ENCODE measurements at places on chromosomes 1 and 21. TPM values are rescaled to one million over a fixed set of nuclear protein-coding genes. Genes with fewer than 3 reads are reported as not detected.

DNA sequence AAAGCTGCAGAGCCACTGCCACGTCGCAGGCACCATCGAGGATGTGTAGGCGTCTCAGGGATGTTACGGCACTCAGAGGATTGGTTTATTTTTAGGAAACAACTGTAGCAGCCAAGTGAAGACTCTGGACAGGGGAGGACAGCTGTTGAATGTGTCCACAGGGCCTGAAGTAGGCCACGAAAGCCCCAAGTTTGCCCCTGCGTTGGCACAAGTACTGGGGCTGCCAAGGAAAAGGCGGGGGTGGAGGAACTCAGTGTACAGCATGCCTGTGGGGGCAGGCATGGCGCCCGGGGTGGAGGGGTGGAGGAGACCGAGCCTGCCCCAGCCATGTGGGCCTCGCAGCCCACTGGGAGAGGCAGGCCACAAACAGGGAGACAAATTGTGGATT, 89.7 kb downstream of the ADARB1 start:
- H3K4me1 ChIP-seq: no peaks in the 10 kb centered on the region
- H3K4me3 ChIP-seq: no peak overlapping the region
- H3K27me3 ChIP-seq: peaks cover 10% of the 10 kb centered on the region
- DNase-seq: no peak
- H3K36me3 ChIP-seq: no peaks in the 10 kb centered on the region
- H3K27ac ChIP-seq: no peak overlapping the region

GRCh38 chr1:28213315-28213714, 19.5 kb downstream of the DNAJC8 start:
- no peak for DNase-seq
- peaks cover 19% of the 10 kb centered on the region for H3K36me3 ChIP-seq
- H3K27ac ChIP-seq: no peak overlapping the region
- no peak overlapping the region for H3K4me3 ChIP-seq
- no peaks in the 10 kb centered on the region for H3K27me3 ChIP-seq

- H3K4me3 ChIP-seq: no peak overlapping the region
- no peaks in the 10 kb centered on the region for H3K27me3 ChIP-seq
- no peak overlapping the region for H3K27ac ChIP-seq
- no peak for DNase-seq
Measured at GRCh38 chr1:58432851-58433668, 113.5 kb downstream of the OMA1 start.

- peak within 1 kb of the TSS; percentile 79 for H3K27ac ChIP-seq
- DNase-seq: no peak
- peak within 1 kb of the TSS; percentile 90 for H3K4me3 ChIP-seq
Measured at GRCh38 chr1:155320661-155321617, at the start of gene RUSC1. TSS of gene RUSC1 (plus strand) at chr1:155320894. CDS start at chr1:155321774, 880 bp downstream.

- no peaks in the 10 kb centered on the region for H3K4me1 ChIP-seq
- H3K27ac ChIP-seq: no peak overlapping the region
- DNase-seq: no peak
- H3K36me3 ChIP-seq: no peaks in the 10 kb centered on the region
- H3K27me3 ChIP-seq: no peaks in the 10 kb centered on the region
- no peak overlapping the region for H3K4me3 ChIP-seq
Measured at GRCh38 chr1:96843196-96843595, 121.6 kb downstream of the PTBP2 start.

DNA sequence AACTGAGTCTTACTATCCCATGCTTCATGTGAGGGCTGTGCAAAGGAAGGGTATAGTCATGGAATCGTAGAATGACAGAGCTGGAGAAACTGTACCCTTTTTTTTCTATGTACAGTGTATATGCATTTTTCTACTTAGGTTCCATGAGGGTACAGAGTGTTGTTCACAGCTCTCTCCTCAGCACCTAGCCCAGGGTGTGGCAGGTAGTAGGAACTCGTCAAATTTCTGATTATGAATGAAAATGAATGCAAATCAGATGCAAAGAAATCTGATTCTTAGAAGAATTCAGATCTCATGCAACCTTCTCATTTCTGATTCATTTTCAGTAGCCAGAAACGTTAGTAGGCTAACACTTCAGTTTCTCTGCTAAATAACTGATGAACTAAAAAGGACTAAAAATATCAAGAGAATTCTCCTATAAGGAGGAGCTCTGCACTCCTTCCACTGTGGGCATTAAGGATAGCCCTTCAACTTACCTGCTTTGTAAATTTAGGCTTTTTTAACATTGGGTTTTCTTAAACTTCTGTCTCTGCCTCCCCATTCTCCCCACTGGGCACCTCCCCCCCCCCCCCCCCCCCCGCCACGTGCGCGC, 18.0 kb upstream of the HHAT start:
- peaks cover 31% of the 10 kb centered on the region for H3K4me1 ChIP-seq
- H3K4me3 ChIP-seq: peak overlapping the region; percentile 87
- no peak for DNase-seq
- H3K36me3 ChIP-seq: peaks cover 14% of the 10 kb centered on the region

DNA sequence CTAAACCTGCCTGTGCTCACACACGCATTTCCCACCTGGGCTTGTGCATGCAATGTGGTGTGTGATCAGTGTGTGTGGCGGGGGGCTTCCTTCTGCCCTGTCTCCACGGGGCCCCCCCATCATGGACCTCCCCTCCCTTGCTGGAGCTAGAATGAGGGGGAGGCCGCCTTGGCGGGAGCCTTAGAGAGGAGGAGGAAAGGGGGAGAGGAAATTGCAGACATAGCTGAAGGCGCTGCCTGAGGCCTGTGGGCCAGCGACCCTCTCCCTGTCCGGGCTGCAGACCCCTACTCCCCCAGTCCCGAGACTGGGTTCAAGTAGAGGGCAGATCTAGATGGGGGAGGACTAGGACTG, 883 bp upstream of the EVA1B start:
- peak overlapping the region; percentile 76 for H3K4me3 ChIP-seq
- H3K4me1 ChIP-seq: peaks cover 14% of the 10 kb centered on the region
- H3K27ac ChIP-seq: peak overlapping the region; percentile 68
- H3K36me3 ChIP-seq: peaks cover 51% of the 10 kb centered on the region
- H3K27me3 ChIP-seq: no peaks in the 10 kb centered on the region
- DNase-seq: no peak

- peaks cover 45% of the 10 kb centered on the region for H3K27me3 ChIP-seq
- no peak for DNase-seq
- no peak overlapping the region for H3K27ac ChIP-seq
- no peak overlapping the region for H3K4me3 ChIP-seq
Measured at GRCh38 chr1:17875171-17875881, 120.2 kb downstream of the ACTL8 start.

FCRL5 gene
- total RNA-seq: not detected

HEYL gene
- total RNA-seq: 0.27 TPM

GRCh38 chr21:31553926-31554325, 105.6 kb upstream of the SOD1 start:
- peaks cover 13% of the 10 kb centered on the region for H3K36me3 ChIP-seq
- peaks cover 29% of the 10 kb centered on the region for H3K4me1 ChIP-seq
- no peaks in the 10 kb centered on the region for H3K27me3 ChIP-seq
- DNase-seq: no peak
- H3K27ac ChIP-seq: peak overlapping the region; percentile 57
- peak overlapping the region; percentile 33 for H3K4me3 ChIP-seq

TMEM82 gene
- total RNA-seq: not detected

DNA sequence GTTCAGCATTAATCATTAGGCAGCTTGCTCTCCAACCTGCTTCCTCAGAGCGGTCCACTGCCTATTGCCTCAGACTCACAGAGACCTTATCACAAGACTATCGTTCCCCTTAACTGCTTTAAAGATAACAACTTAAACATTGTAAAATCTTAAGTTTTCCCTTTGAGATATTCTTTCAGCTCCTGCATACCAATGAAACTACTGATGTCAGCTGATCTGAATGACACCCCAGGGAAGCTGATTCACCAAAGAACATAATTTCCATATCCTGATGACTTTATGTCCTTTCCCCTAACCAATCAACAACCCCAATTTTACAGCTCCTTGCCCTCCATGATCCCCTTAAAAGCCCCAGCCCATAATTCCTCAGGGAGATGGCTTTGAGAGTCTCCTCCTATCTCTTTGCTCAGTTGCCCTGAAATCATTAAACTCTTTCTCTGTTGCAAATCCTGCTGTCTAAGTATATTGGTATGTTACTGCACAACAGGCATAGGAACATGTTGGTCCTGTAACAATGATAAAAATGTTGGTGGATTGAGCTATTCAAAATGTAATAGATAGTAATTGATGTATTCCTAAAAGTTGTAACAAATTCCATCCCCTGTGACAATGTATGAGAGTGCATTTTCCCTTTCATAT, 621.4 kb upstream of the RGS18 start:
- H3K27ac ChIP-seq: no peak overlapping the region
- H3K4me1 ChIP-seq: no peaks in the 10 kb centered on the region
- no peaks in the 10 kb centered on the region for H3K36me3 ChIP-seq
- DNase-seq: no peak
- H3K4me3 ChIP-seq: no peak overlapping the region

DNA sequence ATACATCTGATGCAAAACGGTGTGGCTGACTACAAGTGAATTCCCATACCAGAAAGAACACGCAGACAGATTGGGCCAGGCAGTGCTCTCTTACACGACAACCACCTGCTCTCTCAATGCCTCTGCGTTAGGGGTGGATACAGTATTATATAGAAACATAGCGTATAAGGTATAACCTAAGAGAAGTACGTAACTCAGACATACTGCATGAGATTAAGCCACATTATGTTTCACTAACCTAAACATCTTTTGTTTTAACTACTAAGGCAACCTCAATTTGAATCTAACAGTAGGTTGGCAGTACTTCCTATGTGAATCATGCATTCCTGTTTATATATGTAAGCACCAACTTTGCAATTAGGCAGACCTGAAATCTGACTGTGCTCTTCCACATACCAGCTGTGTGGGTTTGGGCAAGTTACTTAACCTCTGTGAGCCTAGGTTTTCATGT, 58.1 kb upstream of the COA6 start:
- no peak overlapping the region for H3K27ac ChIP-seq
- peaks cover 8% of the 10 kb centered on the region for H3K4me1 ChIP-seq
- no peak for DNase-seq
- H3K27me3 ChIP-seq: peaks cover 88% of the 10 kb centered on the region

KRTAP10-6 gene
- total RNA-seq: not detected

CDKN2C gene
- total RNA-seq: 40.2 TPM

GRCh38 chr1:227234998-227235405, 83.3 kb downstream of the CDC42BPA start:
- H3K27ac ChIP-seq: no peak overlapping the region
- peaks cover 8% of the 10 kb centered on the region for H3K4me1 ChIP-seq
- DNase-seq: peak; percentile 70
- H3K36me3 ChIP-seq: no peaks in the 10 kb centered on the region

LHX8 gene
- not detected for total RNA-seq

GRCh38 chr1:79792219-79792930, 785.8 kb upstream of the ADGRL4 start:
- no peaks in the 10 kb centered on the region for H3K4me1 ChIP-seq
- H3K36me3 ChIP-seq: no peaks in the 10 kb centered on the region
- no peak overlapping the region for H3K4me3 ChIP-seq
- no peak for DNase-seq
- H3K27me3 ChIP-seq: no peaks in the 10 kb centered on the region

OR2L13 gene
- not detected for total RNA-seq

DNA sequence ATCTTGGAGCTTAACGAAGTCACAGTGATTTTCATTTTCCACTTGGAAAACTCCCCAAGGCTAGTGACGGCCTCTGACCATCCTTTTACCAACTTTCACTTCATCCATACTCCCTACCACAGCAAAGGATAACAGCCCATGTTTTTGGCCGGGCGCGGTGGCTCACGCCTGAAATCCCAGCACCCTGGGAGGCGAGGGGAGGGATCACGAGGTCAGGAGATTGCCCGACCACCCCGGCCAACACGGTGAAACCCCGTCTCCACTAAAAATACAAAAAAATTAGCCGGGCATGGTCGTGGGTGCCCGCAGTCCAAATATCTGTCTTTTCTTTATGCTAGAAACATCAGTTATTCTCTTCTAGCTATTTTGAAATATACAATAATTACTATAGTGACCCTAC, 7.3 kb downstream of the ASPM start:
- H3K4me3 ChIP-seq: no peak overlapping the region
- H3K4me1 ChIP-seq: peaks cover 33% of the 10 kb centered on the region
- no peak for DNase-seq
- H3K36me3 ChIP-seq: peaks cover 14% of the 10 kb centered on the region
